Astrocyte (in vitro differentiated cells and primary cell): ENCODE measurements at places on chromosomes 11 and 22. TPM values are rescaled to one million over a fixed set of nuclear protein-coding genes. Genes with fewer than 3 reads are reported as not detected.

DNA sequence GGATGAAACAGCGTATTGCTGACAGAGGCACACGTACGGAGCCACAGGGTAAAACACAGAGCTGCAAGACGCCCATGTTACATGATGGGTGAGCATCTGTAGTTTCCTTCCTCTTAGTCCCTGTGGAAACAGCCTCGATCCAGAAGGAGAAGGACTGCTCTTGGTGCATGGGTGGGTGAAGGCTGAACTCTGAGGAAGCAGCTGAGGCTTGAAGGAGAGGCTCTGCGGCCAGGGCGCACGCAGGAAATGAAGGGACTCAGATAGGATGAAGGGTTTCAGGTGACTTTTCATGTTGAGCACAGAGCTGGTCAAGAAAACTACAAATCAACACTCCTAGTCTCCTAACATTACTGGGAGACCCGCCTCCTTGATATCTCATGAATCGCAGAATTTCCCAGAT lies 65.7 kb upstream of the ADA2 start:
- no peak for DNase-seq

Gene OR51B4
- not detected in 2 replicates for total RNA-seq

Gene PKP3
- total RNA-seq = 1.1 and 2.1 TPM in 2 replicates

Gene GLYAT
- total RNA-seq = not detected in 2 replicates

Gene GLYATL1
- 0.41 TPM in 1 of 2 replicates, not detected in the other for total RNA-seq

Gene P2RY2
- 0.12 and 0.30 TPM in 2 replicates for total RNA-seq

Gene OR56A4
- total RNA-seq = not detected in 2 replicates

GRCh38 chr22:31652911-31653684 lies 8.9 kb downstream of the PISD start:
- no peak for DNase-seq

DNA sequence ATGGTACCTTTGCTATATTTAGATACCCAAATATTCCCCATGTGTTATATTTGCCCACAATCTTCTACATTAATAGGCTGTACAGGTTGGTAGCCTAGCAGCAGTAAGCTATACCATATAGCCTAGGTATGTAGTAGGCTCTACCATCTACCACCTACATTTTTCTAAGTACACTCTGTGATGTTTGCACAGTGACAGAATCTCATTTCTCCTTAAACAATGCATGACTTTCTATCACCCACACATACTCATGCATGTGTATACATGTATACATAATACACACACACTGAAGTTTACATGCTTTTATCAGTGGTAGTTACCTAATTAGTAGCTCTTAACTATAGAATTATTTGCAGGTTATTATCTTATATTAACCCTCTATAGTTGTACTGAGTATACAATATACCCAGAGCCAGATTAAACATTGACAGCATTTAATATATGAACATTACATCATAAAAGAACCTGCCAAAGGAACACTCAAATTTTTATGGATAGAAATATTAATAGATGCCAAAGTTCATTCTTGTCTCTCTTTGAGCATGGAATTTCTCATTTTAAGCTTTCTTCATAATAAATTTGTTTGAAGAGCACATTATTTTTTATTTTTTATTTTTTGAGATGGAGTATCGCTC lies 51.4 kb downstream of the ELP4 start:
- no peak for DNase-seq
